ENCODE measurements at places on chromosomes 4 and X.
A peak's percentile ranks its signal among the peaks of the same experiment; 100 is the strongest.

GRCh38 chr4:92060333-92060732 lies 243.4 kb upstream of the GRID2 start:
- DNase-seq: no peak

DNA sequence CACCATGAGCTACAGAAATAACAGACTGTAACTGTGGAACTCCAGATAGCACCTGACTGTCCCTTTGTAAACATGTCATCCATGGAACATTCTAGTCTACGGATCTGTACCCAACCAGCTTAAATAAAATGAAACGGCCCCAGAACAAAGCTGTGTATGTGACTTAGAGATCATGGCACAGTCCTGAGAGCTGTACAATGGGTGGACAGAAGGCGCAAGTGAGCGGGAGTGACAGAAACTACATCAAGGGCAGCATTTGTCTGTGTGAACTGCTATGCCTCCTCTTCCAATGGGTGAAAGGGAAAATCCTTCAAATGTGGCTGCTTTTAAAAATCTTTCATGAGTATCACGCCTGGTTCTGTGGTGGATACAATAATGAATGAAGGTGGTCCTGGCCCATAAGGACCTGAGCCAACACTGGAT lies 72.5 kb downstream of the FAT1 start:
- no peak for DNase-seq

DNA sequence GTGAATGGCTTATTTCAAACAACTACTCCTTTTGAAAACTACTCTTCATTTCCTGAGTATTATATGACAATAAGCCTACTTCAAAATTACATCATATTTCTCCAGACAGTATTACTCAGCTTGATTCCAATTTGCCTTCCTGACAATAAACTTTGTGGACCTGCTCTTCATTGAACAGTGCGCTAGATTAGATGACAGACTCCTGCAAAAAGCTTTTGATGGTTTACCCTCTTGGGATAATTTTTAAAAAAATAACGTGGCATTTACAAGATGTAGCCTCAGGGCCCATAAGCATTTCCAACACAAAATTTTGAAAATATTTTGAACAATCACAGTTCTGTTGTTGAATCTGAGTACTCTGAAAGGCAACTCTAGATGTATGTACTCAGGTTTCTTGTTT lies 25.9 kb downstream of the MGAT4D start:
- no peak for DNase-seq

GRCh38 chr4:7867701-7868435 lies 71.8 kb downstream of the AFAP1 start:
- no peak for DNase-seq

GRCh38 chr4:131091896-131092295 lies 1995.9 kb downstream of the C4orf33 start:
- DNase-seq: no peak

GRCh38 chr4:85151786-85152185 lies 185.3 kb upstream of the WDFY3 start:
- DNase-seq: no peak

DNA sequence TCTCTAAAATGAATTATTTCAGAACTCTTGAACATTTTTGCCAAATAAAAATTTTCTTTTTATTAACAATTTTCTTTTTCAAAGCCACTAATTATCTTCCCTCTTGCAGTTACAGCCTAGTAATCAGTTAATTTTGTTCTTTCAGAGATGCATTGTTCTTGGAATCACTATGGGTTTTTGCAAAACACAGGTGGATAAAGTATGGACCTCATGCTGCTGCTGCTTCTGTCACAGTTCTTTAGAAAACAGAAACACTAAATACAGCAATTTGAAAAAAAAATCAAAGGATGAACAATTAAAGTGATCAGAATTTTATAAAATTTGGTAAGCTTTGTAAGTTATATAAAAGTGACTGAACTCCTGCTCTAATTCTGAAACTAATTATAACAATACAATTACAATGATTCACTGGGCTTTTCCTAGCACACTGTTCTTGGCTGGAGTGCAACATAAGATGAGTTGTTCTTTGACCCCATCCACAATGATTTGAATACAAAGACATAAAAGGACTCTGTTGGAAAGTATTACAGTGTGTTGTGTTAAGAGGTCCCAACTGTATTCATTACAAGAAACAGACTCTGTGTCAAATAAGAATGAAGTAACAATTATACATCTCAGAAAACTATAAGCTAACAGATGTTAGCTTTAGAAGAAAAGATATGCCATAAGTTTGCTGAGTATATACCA lies 59.4 kb upstream of the GK2 start:
- DNase-seq: no peak

GRCh38 chr4:7324651-7325121 lies 110.0 kb downstream of the PSAPL1 start:
- DNase-seq: no peak

DNA sequence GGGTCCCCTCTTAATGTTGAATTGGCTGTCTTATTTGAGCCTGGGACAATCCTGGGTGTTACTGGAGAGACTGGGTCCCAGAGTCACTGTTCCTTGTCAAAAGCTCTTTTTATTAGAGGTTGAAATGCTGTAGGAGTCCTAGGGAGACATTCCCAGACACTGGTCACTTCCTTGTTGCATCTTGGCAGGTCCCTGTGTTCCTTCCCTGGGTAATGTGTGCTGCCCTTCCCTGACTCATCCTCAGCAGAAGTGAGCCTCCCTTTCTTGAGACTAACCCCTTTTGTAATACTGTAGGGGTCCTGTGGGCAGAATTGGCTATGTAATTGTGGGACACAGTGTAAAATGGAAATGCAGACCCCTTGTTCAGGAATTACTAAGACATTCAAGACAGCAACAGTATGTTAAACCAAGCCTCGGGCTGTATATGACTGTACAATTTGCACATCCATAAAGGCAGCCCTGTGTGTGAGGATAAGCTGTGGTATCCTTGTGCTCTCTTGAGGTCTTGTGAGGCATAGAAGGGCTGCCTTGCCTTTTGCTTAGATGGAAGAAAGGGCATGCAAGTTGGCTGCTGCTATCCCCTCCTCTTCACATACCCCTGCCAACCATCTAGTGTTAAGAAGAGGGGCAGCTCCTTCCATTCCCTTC lies 53.5 kb downstream of the DCLK2 start:
- DNase-seq: no peak

- DNase-seq: no peak
Observed at GRCh38 chr4:6192245-6192644, 8.1 kb downstream of the JAKMIP1 start.

DNA sequence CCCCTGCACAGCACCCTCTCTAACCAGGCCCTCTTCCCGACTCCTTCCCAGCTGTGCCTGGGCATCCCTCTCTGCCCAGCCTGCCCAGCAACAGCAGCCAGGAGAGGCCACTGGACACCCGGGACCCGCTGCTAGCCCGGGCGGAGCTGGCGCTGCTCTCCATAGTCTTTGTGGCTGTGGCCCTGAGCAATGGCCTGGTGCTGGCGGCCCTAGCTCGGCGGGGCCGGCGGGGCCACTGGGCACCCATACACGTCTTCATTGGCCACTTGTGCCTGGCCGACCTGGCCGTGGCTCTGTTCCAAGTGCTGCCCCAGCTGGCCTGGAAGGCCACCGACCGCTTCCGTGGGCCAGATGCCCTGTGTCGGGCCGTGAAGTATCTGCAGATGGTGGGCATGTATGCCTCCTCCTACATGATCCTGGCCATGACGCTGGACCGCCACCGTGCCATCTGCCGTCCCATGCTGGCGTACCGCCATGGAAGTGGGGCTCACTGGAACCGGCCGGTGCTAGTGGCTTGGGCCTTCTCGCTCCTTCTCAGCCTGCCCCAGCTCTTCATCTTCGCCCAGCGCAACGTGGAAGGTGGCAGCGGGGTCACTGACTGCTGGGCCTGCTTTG lies 1.1 kb downstream of the AVPR2 start:
- no peak for DNase-seq

GRCh38 chr4:5138389-5138788 lies 87.1 kb downstream of the STK32B start:
- DNase-seq: no peak

- no peak for DNase-seq
Observed at GRCh38 chrX:39862963-39863362, 234.8 kb downstream of the BCOR start.

- peak; percentile 35 for DNase-seq
Observed at GRCh38 chr4:183618681-183619080, 40.3 kb downstream of the RWDD4 start.

DNA sequence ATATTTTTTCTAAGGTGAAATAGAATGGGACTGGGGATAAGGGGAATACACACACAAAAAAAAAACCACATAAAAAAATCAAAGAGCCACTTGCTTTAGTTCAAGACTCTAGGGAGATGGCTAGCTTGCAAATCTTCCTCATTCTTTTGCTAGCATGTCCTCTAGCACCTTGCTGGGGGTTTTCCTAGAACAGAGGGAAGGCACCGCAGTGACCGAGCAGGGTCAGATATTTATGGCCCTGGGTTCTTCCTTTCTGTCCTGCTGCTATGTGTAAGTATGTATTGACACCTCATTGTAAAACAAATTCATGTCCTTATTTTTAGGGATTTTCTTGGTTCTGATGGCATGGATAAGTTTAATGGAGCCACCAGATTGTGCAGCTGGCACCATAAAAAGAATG lies 81.2 kb downstream of the SHISA3 start:
- DNase-seq: no peak

DNA sequence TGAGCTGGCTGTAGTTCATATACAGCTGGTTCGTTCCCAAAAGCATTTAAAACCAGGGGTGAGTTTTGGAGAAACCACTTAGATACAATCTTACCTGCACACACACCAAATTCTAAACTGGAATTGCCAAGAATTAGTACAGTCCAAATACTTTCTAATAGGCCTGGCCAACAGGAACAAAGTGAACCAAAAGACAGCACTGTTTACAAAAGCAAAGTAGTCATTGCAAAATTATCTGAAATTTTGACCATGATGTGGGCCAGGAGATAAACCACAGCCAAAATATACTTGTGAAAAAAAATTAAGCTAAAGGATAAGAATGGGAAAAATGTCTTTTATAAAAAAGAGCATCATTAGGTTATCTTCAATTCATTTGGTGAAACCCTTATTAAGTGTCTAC lies 37.9 kb upstream of the NAP1L5 start:
- DNase-seq: no peak

DNA sequence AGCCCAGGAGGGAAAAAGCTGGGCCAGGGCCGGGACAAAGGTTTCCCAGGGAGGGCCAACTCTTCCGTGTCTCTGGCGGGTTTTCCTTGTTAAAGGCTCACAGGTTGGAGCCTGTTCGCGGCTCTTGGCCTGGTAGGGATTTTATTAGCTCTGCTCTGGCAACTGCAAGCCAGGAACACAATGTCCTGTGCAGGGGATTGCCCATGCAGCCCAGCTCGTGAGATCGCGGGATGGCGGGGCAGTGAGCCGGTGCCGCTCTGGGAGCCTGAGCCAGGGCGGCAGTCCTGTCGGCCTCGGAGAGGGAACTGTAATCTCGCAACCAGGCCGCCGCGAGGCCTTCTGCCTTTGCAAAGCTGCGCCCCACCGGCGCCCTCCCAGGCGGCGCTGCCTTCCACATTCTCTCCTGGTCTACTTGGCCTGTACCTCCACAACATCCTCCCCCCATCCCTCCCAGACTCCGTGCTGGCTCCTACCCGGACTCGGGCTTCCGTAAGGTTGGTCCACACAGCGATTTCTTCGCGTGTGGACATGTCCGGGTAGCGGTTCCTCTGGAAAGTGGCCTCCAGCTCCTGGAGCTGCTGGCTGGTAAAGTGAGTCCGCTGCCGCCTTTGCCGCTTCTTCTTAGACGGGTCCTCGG lies 2.1 kb downstream of the PITX2 start:
- DNase-seq: no peak

DNA sequence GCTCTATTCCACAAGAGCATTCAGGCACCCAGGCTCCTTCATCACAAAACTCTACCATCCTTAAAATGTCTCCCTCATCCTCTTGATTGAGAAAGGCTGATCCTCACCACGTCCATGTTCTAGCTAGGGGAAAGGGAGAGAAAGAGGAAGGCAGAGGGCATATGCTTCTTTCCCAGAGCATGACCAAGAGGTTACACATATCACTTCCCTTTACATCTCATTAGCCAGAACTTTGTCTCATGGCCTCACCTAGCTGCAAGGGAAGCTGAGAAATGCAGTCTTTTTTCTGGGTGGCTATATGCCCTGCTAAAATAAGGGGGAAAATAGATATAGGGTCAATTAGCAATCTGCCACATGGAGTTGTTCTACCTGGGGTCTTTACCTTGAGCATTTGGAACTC lies 42.7 kb downstream of the LONRF3 start:
- no peak for DNase-seq

- DNase-seq: peak; percentile 48
Observed at GRCh38 chr4:109702950-109703663, at the start of gene CASP6. Gene CASP6 (minus strand): TSS chr4:109703445. CDS start chr4:109703395, 50 bp downstream.

DNA sequence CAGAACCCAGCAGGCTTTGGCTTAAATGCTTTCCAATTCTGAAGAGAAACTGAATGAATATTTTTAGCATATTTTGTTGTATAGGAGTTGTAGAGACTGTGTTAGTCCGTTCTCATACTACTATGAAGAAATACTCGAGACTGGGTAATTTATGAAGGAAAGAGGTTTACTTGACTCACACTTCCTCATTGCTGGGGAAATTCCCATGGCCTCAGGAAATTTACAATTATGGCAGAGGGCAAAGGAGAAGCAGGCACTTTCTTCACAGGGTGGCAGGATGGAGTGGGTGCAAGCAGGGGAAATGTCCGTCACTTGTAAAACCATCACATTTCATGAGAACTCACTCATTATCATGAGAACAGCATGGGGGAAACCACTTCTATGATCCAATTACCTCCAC lies 291.7 kb downstream of the PACRGL start:
- no peak for DNase-seq

DNA sequence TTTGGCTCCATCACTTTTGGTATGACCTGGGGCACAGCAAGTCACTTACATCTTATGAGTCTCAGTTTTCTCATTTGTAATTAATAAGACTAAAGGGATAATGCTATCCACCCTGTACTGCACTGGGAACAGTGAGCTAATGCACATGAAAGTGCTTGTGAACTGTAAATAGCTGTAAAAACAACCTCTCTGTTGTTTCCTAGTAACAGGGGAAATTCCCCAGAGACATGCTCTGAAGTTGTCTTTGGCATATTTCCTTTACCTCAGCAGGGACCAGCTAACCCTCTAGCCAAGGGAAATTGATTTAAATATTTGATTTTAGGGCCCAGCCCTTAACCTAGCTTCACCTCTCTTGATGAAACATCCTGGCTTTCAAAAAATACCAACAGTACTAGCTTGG lies 6.1 kb upstream of the CYSLTR1 start:
- no peak for DNase-seq

DNA sequence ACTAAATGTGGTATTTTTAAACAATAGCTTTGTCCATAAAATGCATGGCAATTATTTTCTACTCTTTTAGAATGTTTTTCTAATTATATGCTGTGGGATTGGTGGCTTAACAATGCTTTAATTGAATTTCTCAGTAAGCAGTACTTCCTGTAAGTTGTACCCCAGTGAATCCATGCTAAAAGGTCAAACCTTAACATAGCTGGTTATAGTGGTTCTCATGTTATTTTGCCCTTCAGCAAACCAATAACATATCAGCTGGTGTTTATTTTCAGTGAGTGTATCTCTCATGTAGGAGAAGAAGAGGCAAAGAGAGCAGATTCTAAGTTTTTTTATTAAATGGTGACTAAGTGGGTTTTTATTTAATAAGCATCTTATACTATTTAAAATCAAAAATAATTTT lies 41.5 kb downstream of the BTC start:
- no peak for DNase-seq

GRCh38 chrX:20451929-20452328 lies 185.2 kb upstream of the RPS6KA3 start:
- DNase-seq: no peak

GRCh38 chr4:18138076-18138665 lies 116.6 kb upstream of the LCORL start:
- no peak for DNase-seq

- DNase-seq: no peak
Observed at GRCh38 chr4:107837317-107837716, 12.6 kb downstream of the SGMS2 start.

- DNase-seq: no peak
Observed at GRCh38 chr4:112808001-112808400, 171.1 kb downstream of the LARP7 start.

Data from D721Med (cell line).